Activated CD4-positive, alpha-beta memory T cell treated with anti-CD3 and anti-CD28 coated beads for 36 hours (primary cell): ENCODE measurements at places on chromosomes 16 and 17. TPM values are rescaled to one million over a fixed set of nuclear protein-coding genes. Genes with fewer than 3 reads are reported as not detected.

HSPB9 gene
- total RNA-seq, result not detected

GAS2L2 gene
- total RNA-seq, result not detected

KRT24 gene
- total RNA-seq, result not detected

ABCA3 gene
- 6.4 TPM for total RNA-seq

TVP23A gene
- not detected for total RNA-seq

PCTP gene
- 9.3 TPM for total RNA-seq

C1QTNF8 gene
- total RNA-seq, result not detected

GP2 gene
- total RNA-seq, result not detected

AANAT gene
- total RNA-seq, result not detected

DNA sequence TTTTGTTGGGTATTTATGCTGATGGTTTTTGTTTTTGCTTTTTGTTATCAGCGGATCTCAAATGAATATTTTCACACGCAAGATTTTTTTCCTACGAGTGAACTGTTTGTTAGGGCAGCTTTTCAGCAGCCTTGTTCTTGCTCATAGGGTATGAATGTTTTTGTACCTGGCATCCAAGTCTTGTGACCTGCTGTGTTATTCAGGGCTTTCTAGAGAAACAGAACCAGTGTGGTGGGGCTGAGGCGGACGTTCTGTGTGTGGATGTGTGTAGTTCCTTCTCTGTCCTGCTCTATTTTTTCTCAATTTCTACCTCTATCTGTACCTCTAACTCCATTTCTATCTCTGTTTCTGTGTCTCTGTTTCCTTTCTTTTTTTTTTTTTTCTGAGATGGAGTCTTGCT lies 78.3 kb downstream of the SNX29 start:
- no peak for DNase-seq
- H3K4me1 ChIP-seq, result no peaks in the 10 kb centered on the region
- no peaks in the 10 kb centered on the region for H3K36me3 ChIP-seq
- no peaks in the 10 kb centered on the region for H3K27me3 ChIP-seq

GRCh38 chr17:420479-421175 lies 68.0 kb upstream of the RPH3AL start:
- DNase-seq, result no peak
- H3K27ac ChIP-seq, result no peak overlapping the region
- H3K4me3 ChIP-seq, result no peak overlapping the region
- no peaks in the 10 kb centered on the region for H3K36me3 ChIP-seq

GRCh38 chr16:17251496-17251895 lies 219.3 kb downstream of the XYLT1 start:
- H3K27me3 ChIP-seq, result no peaks in the 10 kb centered on the region
- no peaks in the 10 kb centered on the region for H3K4me1 ChIP-seq
- H3K36me3 ChIP-seq, result no peaks in the 10 kb centered on the region
- no peak for DNase-seq
- H3K4me3 ChIP-seq, result no peak overlapping the region

DNA sequence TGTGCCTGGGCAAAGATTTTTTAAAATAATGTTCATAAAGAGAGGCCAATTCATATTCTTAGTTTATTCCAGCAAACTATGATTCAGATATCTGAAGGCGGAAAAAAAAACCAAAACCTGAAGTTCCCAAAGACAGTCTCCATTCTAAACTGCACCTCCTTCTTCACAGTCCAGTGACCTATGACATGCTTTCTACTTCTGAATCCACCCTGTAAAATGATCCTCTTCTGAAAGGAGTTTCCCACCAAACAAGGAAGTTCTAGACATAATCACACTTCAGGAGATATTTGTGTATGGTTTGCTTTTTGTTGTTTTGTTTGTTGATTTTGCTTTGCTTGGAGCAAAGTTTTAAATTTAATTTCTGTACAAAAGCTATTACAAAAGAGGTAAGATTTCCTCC lies 12.9 kb upstream of the CHST4 start:
- no peak for DNase-seq
- H3K4me1 ChIP-seq, result no peaks in the 10 kb centered on the region
- no peaks in the 10 kb centered on the region for H3K36me3 ChIP-seq
- H3K27me3 ChIP-seq, result peaks cover 4% of the 10 kb centered on the region

GRCh38 chr16:15038689-15039088 lies 17.2 kb downstream of the NTAN1 start:
- H3K4me1 ChIP-seq, result no peaks in the 10 kb centered on the region
- no peak overlapping the region for H3K27ac ChIP-seq
- H3K27me3 ChIP-seq, result no peaks in the 10 kb centered on the region

DNA sequence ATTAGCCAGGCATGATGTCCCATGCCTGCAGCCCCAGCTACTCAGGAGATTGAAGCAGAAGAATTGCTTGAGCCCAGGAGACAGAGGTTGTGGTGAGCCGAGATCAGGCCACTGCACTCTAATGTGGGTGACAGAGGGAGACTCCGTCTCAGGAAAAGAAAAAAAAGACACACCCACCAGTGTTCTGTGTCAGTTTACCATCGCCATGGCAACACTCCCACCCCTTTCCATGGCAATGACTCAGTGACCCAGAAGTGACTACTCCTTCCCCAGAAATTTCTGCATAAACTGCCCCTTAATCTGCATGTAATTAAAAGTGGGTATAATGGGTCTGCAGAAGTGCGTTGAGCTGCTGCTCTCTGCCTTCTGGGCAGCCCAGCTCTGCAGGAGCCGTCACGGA lies 4.0 kb upstream of the ZC3H18 start:
- peaks cover 23% of the 10 kb centered on the region for H3K4me1 ChIP-seq
- peaks cover 2% of the 10 kb centered on the region for H3K27me3 ChIP-seq
- DNase-seq, result peak; percentile 92
- H3K36me3 ChIP-seq, result peaks cover 3% of the 10 kb centered on the region

DNA sequence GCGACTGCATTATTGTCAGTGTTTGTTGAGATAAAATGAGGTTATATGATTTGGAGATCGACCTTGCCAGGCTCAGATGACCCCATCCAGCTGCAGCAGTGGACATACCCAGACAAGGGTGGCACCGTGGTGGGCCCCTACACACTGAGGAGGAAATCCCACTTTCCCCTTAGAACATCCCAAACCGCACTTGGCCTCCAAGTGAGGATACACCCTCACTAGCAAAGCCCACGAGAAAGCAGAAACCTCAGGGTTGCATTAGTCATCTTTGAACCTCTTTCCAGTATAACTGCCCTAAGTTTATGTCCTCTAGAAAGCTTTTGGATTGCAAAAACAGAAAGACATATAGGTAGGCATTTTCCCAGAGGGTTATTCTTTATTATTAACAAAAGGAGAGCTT lies 101.5 kb downstream of the CLEC16A start:
- H3K4me1 ChIP-seq, result peaks cover 31% of the 10 kb centered on the region
- no peak overlapping the region for H3K27ac ChIP-seq
- no peak for DNase-seq
- peaks cover 38% of the 10 kb centered on the region for H3K36me3 ChIP-seq
- H3K4me3 ChIP-seq, result no peak overlapping the region

GRCh38 chr17:73533127-73533526 lies 111.1 kb downstream of the SDK2 start:
- no peaks in the 10 kb centered on the region for H3K36me3 ChIP-seq
- H3K4me3 ChIP-seq, result no peak overlapping the region
- no peaks in the 10 kb centered on the region for H3K4me1 ChIP-seq

GRCh38 chr17:43085474-43085873 lies 39.7 kb downstream of the BRCA1 start:
- no peaks in the 10 kb centered on the region for H3K27me3 ChIP-seq
- no peak overlapping the region for H3K27ac ChIP-seq
- H3K4me1 ChIP-seq, result no peaks in the 10 kb centered on the region
- DNase-seq, result no peak

DNA sequence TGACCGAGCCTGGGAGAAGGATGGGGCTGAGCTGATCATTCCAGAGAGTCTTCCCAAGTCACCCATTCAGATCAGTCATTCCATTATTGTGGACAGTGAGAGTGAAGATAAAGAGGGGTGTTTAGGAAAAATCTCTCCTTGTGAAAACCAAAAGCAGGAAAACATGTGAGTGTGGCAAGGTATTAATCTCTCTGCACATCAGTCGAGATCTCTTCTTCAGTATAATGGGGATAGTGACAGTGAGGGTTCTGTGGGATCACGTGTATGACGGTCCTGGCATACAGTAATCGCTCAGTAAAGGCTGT lies 35.4 kb downstream of the CHD9 start:
- no peak for DNase-seq
- no peak overlapping the region for H3K27ac ChIP-seq
- H3K4me1 ChIP-seq, result peaks cover 20% of the 10 kb centered on the region
- H3K36me3 ChIP-seq, result no peaks in the 10 kb centered on the region

DNA sequence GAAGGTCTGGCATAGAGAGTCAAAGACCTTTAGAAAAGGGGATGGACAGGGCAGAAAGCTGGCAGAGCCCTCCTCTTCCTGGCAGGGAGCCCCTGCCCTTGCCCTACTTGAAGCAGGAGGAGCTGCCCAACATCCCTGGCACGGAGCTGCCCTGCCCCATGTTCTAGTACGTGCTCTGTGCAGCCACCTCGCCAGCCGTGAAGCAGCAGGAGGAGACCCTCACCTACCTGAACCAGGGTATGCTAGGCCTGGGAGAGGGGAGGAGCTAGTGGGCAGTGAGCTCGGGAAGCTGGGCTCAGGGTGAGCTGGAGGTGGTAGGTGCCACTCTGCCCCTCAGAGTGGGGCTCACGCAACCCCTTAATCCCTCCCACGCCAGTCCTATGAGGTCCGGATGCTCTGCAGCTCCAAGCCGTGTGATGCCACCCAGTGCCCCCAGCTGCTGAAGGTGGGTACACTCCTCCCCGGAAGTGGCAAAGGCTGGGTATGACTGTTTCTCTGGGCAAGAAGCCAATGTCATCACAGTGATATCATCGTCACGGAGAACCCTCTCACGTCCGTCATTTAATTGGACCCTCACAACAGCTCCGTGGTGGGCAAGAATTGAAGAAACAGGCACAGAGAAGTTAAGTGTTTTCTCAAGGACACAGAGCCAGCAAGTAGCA lies 12.7 kb upstream of the STAC2 start:
- H3K27ac ChIP-seq, result peak overlapping the region; percentile 47
- DNase-seq, result peak; percentile 87
- peaks cover 21% of the 10 kb centered on the region for H3K4me1 ChIP-seq
- H3K27me3 ChIP-seq, result no peaks in the 10 kb centered on the region
- H3K4me3 ChIP-seq, result peak overlapping the region; percentile 30

GRCh38 chr17:17079761-17080160 lies 37.5 kb downstream of the MPRIP start:
- no peak overlapping the region for H3K4me3 ChIP-seq
- DNase-seq, result no peak
- H3K36me3 ChIP-seq, result peaks cover 15% of the 10 kb centered on the region
- no peak overlapping the region for H3K27ac ChIP-seq
- peaks cover 15% of the 10 kb centered on the region for H3K4me1 ChIP-seq

DNA sequence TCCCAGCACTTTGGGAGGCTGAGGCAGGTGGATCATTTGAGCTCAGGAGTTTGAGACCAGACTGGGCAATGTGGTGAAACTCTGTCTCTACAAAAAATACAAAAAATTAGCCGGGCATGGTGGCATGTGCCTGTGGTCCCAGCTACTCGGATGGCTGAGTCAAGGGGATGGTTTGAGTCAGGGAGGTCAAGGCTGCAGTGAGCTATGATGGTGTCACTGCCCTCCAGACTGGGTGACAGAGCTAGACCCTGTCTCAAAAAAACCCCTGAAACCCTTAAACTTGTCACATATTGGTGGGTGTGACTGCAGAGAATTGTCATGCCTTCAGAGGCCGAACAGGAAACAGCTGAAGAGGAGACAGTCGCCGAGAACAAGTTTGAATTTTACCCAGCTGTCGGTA lies 13.4 kb downstream of the RPTOR start:
- H3K36me3 ChIP-seq, result peaks cover 4% of the 10 kb centered on the region
- H3K27ac ChIP-seq, result no peak overlapping the region
- peaks cover 6% of the 10 kb centered on the region for H3K4me1 ChIP-seq
- peak; percentile 46 for DNase-seq
- no peak overlapping the region for H3K4me3 ChIP-seq

DNA sequence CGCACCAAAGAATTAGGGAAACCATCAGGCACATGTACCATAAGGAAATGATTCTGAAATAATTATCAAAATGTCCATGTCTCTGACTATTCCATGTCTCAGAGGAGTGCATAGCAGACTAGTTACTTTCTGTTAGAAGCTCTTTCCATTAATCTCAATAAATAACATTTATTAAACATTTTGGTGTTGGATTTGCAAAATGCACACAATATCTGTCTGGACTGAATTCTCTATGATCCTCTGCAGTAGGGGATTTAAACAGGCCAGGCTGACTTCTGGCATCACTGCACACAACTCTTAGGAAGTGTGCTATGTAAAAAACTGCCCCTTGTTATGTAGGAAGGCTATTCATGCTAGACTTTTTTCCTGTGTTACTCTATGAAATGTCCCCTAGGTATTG lies 283.3 kb upstream of the CDH5 start:
- H3K27ac ChIP-seq, result no peak overlapping the region
- no peaks in the 10 kb centered on the region for H3K36me3 ChIP-seq
- H3K27me3 ChIP-seq, result peaks cover 2% of the 10 kb centered on the region
- H3K4me3 ChIP-seq, result no peak overlapping the region
- no peak for DNase-seq
- no peaks in the 10 kb centered on the region for H3K4me1 ChIP-seq

- H3K4me1 ChIP-seq, result peaks cover 15% of the 10 kb centered on the region
- peaks cover 12% of the 10 kb centered on the region for H3K36me3 ChIP-seq
- no peak for DNase-seq
- H3K27me3 ChIP-seq, result no peaks in the 10 kb centered on the region
Measured at GRCh38 chr16:84559311-84559932, 55.0 kb upstream of the MEAK7 start.

GRCh38 chr17:75367312-75367711 lies 38.2 kb downstream of the GRB2 start:
- H3K36me3 ChIP-seq, result peaks cover 2% of the 10 kb centered on the region
- H3K4me1 ChIP-seq, result peaks cover 90% of the 10 kb centered on the region
- H3K4me3 ChIP-seq, result no peak overlapping the region
- peak; percentile 31 for DNase-seq

- no peaks in the 10 kb centered on the region for H3K36me3 ChIP-seq
- H3K27ac ChIP-seq, result no peak overlapping the region
- no peaks in the 10 kb centered on the region for H3K27me3 ChIP-seq
- no peaks in the 10 kb centered on the region for H3K4me1 ChIP-seq
- no peak overlapping the region for H3K4me3 ChIP-seq
Measured at GRCh38 chr17:14228903-14229302, 7.8 kb downstream of the CDRT15 start.

DNA sequence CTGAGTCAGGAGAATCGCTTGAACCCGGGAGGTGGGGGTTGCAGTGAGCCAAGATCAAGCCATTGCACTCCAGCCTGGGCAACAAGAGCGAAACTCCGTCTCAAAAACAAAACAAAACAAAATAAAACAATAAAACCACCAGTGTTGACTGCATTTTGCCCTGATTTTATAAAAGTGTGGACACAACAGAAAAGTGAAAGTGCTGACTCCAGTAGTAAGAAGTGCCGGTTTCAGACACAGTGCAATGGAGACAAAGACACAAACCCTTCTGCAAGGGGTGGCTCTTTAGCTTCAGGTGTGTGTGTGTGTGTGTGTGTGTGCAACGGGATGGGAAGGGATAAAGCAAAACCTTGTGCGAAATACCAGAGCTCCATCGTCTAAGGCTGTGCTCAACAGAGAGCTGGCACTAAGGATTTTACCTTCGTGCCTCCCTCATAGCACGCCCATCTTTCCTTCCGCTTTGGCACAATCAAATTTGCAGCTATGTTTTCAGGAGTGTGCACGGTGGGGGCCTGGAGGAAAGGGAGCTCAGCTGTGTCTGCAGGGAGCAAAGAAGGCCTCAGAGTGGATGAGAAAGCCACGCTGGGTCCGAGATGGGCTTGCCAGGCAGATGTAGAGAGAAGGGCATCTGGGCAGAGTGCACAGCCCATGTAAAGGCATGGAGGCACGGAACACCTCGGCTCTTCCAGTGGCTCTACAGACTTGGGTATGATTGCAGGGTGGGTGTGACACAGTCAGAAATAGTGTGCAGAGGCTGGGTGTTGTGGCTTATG lies 15.5 kb downstream of the MXRA7 start:
- H3K27me3 ChIP-seq, result peaks cover 1% of the 10 kb centered on the region
- H3K4me3 ChIP-seq, result no peak overlapping the region
- H3K4me1 ChIP-seq, result peaks cover 9% of the 10 kb centered on the region
- DNase-seq, result no peak
- H3K27ac ChIP-seq, result no peak overlapping the region
